ENCODE measurements at places on chromosomes 2 and 18.

DNA sequence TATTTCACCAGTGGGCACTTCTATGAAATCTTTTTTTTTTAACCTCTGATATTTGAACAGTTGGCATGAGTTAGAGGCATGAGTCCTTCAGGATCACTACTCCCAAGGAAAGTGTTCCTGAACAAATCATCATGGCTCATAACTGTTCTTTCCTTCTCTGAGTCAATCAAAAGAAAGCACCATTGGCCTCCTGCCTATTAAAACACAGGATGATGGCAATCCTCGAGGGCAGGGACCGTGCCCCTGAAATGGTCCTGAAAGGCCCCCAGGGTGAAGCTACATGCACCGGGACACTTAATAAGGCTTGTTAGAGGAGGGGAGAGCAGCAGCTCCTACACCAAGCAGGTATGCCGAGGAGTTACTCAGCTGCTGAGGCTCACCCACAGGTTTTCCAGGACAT is 43.5 kb downstream of the SLC14A2 start:
- DNase-seq = no peak

DNA sequence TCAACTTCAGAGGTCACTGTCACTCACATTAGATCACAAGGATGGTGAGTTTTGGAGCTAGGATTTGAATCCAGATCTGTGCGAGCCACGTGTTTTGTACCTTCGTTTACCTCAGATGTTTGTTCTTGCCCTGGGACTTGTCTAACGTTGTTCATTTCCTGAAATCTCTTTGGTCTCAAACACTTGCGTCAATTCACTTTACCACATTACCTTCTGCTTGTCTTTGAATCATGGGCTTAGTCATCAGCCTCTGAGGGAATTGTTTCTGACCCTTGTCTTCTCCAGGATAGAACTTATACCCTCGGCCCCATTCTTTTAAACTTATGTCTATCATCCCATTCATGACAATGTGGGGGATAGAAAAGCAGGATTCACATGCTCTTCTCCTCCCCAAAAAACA is 282.7 kb downstream of the DCDC2C start:
- DNase-seq = no peak

GRCh38 chr2:189086250-189086649 is 93.3 kb downstream of the COL5A2 start:
- DNase-seq = no peak

DNA sequence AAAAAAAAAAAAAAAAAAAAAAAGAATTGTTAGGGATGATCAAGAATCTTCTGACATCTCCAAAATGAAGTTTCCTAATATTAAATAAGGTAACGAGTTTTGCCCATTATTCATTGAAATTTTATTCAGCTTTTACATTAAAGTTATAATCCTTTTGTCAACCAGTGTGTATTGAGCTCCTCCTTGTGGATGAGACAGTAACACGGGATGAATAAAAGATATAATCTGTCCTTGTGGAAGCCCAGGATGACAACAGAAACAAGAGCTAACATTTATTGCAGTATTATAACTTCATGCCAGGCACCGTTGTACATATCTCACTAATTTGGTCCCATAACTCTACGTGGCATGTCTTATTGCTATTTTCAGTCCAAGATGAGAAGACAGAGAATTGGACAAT is 33.4 kb upstream of the SERPINB7 start:
- no peak for DNase-seq

DNA sequence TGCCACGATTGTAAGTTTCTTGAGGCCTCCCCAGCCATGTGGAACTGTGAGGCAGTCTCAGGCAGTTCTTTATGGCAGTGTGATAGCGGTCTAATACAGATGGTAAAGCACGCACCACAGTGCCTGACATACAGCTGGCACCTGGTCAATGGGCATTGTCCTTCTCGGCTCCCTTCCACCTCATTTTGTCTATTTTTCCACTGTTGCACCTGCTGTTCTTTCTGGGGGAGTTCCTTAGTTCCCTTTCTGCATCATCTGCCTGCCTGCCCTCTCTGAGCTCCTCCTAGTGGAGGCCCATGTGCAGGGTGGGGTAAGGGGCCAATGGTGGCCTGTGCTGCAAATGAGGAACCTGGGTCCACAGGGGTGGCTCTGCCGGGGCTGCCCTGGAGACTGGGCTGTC is 157.6 kb downstream of the LPIN1 start:
- no peak for DNase-seq

DNA sequence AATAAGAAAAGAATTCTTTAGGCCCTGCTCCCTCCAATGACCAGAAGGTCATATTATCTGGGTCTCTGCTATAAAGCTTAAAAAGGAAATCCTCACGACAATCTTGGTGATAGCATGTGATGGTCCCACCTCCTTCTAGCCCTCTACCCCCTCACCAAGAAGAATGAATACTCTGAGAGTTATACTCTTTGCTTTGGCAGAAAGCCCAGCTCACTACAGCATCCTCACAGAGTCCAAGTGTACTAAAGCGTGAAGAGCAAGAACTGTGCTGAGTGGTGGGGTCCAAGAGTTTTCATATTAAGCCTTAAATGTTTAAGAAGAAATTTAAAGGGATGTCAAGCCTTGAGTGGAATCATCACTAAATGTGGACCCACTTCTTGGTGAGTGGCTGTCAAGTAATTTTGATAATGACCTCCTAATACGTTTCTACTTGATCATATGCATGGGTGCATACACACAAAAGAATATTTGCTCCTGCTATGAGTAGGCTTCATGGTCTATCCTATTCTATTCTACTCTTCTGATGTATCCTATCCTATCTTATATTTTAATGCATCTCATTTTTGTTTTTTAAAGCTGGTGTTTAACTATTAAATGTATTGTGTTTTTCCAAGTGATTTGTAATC is 16.5 kb upstream of the SERPINB7 start:
- DNase-seq = no peak

DNA sequence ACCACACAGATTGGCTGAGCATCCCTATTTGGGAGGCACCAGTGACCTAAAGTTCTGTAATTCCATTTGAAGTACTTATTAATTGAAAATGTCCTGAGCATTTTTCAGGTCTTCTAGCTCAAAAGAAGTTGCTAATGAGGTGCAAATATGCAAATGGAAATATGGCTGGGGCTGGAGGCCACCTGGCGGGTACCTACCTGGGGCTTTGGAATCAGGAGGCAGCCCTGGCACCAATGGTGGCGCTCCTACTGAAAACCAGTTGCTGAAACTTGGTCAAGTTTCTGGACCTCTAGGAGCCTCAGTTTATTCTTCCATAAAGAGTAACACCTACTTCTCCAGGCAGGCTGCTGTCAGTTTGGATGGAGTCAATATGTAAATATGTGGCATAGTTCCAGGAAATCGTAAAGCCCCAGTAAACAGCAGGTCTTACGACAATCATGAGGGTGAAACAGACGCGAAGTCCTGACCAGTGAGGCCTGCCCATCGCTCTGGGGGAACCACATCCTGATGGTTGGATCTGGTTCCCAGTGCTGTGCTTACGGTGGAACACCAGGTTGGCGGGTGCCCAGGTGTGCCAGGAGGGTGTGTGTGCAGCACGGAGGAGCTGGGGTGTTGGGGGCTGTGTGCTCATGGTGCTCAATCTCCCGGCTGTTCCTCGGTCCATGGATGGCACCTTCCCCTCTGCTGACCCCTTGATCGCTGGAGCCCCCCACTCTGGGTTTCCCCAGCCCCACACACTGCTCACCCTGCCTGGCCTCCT is 186.1 kb downstream of the TWIST2 start:
- no peak for DNase-seq

DNA sequence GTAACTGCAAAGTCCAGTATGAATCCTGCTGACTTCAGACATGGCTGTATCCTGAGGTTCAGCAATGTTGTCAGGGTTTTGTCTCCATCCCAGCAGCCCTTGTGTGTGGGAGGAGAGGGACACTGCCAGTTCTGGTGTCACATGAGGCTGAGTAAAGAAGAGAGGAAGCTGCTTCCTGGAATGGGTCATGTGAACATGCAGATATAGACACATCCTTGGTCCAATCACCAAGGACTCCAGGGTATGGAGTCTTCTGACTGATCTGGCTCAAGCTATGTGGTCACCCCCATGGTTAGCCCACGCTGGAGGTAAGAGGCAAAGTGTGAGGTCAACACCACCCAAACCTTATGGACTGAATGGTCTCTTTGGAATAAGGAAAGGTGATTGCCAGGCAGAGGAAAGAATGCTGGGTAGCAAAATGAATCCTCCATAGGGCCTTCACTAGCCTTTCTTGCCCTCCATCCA is 134.4 kb upstream of the SLC1A4 start:
- DNase-seq = no peak

GRCh38 chr2:176317199-176317598 is 48.0 kb downstream of the MTX2 start:
- DNase-seq = no peak

- DNase-seq = no peak
Observed at GRCh38 chr2:160125828-160126227, 63.4 kb upstream of the PLA2R1 start.

DNA sequence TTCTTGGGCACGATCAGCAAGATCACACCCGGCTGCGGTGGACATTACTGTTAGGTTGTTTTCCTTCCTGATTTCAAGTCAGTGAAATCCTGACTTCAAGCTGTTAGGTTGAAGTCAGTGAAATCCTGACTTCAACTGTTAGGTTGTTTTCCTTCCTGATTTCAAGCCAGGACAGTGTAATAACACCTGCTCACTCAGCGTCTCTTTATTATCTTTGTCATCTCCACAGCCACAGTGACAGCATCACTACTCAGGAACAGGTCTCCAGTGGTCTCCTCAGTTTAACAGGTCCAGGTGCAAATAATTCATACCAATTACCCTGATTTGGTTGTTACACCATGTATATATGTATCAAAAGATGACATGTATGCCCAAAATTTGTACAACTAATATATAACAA is 208.1 kb upstream of the REG3G start:
- no peak for DNase-seq

DNA sequence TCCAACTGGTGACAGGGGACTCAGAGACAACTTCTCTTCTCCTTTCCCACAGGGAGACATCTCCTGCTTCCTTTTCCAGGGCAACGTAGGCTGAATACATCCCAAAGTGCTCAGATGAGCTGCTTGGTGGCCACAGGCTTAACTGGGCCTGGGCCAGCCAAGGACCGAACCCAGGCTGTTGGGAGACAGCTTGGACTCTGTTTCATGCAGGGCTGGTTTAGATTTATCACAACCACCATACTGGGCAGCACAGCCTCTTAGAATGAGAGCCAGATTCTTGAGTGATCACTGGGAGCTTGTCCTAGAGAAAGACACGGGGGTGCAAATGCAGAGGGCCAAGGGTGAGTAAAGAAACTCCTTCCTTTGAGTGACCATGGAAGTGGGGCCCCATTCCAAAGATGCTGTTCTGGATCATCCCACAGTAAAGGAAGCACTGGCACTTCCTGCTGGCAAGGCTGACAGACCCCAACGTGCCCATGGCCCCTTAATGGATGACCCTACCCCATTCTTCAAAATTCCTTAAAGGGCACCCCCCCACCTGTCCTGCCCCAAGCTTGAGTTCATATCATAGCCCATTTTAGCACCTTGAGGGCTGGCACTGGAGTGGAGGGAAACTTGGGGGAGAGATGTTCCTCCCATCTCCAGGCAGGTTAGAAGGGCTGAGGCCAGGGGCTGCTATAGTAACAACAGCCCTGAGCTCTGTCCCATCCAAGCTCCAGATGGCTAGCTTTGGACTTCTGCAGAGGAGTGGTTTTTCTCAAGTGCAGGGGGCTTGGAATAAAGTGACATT is 84.1 kb downstream of the CAPN13 start:
- no peak for DNase-seq

DNA sequence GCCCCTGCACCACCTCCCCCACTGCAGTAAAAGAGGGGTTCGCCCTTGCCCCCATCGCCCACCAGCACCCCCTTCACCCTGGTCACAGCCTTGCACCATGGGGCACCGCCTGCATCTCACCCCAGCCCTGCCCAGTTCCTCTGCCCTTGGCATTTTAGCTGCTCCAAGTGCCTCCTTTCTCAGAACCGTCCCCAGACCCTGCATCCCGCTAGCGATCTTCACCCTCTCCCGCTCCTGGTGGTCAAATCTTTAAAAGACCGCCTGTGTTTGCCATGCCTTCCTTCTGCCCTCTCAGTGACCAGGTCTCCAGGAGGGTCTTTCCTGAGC is 114.7 kb upstream of the OTOS start:
- DNase-seq = no peak
